ENCODE measurements at places on chromosomes 3 and 15.

DNA sequence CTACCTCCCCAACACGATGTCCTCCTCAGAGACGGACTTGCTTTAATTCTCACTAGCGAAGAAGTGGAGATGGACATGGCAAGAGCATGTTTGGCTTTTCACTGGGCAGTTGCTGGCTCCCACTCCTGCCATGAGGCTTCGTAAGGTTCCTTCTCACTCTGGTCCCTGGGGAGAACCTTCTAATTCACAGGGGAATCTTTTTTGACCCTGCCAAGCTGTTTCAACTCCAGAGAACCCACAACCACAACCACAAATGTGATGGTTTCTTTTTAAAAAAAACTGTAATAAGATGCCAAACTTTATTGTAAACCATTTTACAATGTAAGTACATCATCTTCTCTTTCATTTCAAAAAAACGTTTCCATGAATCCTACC, 1.6 kb upstream of the MUSTN1 start:
- no peak for DNase-seq

GRCh38 chr3:14478956-14479550, 61.1 kb downstream of the GRIP2 start:
- no peak for DNase-seq

GRCh38 chr3:126537730-126538281, 13.9 kb downstream of the CHST13 start:
- DNase-seq, result no peak

GRCh38 chr15:92655178-92655995, at the start of gene FAM174B:
FAM174B (minus strand) TSS chr15:92655775.
- no peak for DNase-seq

- DNase-seq, result no peak
These were observed 1.7 kb downstream of the KLHL25 start for GRCh38 chr15:85792912-85793590.

DNA sequence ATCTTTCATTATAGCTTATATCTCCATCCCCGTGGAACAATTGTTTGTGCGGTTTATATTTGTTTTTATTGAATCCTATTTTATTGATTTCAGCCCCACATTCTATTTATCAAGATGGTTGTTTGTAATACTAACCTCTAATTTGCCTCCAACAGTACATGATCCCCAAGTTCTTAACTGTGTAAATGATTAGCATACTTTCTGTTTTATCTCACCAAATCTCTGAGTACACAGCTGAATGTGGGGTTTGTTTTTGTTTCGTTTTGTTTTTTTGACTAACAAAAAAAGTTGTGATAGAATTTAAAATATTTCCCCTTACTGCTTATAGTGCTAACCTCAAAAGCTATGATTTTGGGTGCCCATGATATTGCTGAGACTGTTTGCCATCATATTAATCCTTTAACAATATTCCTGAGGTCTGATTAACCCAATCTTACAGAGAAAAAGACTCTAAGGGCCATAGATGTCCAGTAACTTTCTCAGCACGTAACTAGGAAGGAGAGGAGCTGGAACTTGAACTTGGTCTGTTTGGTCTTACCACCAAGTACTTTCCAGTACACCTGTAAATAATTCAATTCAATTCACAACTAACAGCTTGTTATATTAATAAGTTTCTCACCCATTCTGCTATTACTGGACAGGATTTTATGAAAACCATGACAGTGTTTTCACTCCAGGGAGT, 789.8 kb downstream of the TUSC7 start:
- DNase-seq, result no peak

DNA sequence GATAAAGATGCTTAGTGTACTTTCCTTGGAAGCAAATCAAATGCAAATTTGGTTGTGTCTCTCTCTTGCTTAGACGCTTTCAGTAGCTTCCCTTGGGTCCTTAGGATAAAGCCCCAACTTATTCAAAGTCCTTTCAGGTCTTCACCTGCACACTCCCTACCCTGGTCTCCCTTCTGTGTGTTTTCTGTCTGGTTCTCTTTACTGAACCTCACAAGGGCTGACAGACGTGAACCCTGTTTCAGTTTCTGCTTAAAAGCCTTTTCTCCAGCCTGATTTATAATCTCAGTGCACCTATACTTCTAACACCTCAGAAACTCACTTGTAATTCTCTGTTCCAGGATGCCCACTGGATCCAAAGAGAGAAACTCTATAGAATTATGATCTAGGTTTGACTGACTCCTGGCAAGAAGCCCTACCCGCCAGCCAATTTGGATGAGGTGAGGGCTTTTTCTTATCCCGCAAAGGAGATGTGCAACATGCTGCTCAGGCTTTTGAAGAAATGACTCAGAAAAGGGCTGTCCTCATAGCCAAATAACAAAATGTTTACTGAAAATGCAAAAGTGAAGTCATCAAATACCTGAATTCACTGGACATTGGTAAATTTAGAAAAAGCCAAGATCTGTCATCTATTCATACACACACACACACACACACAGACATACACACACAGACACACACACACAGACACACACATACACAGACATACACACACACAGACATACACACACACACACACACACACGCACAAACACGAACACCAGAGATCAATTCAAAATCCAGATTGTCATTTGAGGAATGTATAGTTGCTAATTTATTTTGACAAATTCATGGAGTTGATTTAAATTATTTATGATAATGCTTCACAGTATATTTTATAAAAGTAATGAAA, 102.4 kb upstream of the EOMES start:
- DNase-seq, result no peak

GRCh38 chr3:184602372-184603150, 41.0 kb downstream of the EPHB3 start:
- DNase-seq, result no peak

GRCh38 chr15:92882697-92883162, 17.4 kb upstream of the CHD2 start:
- no peak for DNase-seq

GRCh38 chr3:81416812-81417211, 344.6 kb downstream of the GBE1 start:
- DNase-seq, result no peak

DNA sequence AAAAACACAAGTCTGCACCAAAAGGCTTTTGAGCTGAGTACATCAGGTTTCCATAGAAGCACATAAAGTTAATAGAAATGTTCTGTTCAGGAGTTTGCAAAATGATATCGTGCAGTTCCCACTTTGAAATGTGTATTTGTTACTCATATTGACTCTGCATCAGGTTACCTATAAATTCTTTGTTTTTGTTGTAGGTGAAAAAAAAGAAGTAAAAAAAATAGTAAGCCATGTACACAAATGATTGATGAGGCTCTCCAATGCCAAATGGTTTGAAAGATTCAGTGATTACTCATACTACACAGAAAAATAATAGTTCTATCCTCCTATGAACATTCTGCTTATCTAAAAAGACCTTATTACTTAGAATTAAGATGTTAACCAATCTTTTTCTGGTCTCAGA, 287.3 kb upstream of the MME start:
- DNase-seq, result no peak

DNA sequence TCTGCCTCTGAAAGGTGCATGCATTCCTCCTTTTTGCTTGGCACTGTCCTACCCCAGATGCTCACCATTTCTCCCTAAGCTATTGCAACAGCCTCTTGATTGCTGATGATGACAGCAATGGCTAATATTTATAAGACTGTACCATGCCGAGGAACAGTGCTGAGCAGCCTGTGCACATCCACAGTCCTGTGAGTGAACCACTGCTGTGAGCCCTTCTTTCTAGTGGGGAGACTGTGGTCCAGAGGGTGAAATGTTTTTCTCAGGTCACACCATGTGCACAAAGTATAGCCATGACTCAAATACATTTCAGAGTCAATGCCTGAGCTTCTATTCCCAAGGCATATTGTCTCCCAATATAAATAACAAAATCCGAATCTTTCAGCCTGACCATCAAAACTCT, 231.2 kb upstream of the LRTM1 start:
- no peak for DNase-seq

- no peak for DNase-seq
These were observed 41.9 kb downstream of the NDUFB4 start for GRCh38 chr3:120637851-120638559.

GRCh38 chr3:69649120-69650065, 89.9 kb upstream of the MITF start:
- DNase-seq, result no peak
